OCI-M1 (cell line): ENCODE measurements at places on chromosomes 1 and 21.
A peak's percentile ranks its signal among the peaks of the same experiment; 100 is the strongest.

GRCh38 chr1:61520401-61520800 is 204.5 kb downstream of the TM2D1 start:
- DNase-seq = no peak

- DNase-seq = no peak
Observed at GRCh38 chr21:43892984-43893535, 28.0 kb downstream of the AGPAT3 start.

GRCh38 chr1:16385659-16386453 is 18.8 kb downstream of the SZRD1 start:
- no peak for DNase-seq

DNA sequence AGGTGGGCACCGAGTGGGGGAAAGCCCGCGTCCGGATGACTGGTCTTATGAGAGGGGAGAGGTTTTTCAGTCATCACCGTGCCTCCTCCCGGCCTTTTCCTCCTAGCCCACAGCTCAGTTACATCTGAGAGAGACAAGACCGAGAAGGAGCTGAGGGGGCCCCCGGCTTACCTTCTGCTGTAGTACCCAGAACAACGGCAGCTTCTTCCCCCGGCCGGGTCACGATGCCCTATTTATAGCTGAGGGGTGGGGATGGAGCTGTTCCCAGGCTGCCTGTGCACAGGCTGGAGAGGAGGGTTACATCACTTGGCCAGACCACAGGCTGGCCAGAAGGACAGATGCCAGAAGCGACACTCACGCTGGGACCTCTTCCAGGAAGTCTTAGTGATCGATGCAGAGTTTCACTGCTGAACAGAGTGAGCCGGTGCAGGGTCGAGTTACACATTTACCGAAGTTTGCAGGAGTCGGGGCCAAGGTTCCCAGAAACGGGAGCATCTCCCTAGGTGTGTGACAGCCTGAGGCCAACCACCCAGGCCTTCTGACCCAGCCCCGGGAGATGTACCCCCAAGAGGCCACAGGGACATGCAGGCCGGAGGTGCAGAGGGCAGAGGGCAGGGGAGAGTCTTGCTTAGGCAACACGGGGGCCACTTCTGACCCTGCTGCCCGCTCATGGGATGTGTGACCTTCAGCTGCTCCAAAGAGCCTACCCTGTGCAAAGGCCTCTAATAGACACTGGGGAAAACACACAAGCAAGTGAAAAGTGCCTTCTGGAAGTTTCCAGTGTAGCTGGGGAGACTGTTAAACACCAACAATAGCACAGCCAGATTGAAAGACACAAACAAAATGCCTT is at the start of gene AGT:
AGT (minus strand) TSS at position 208 of the 850 bp plus-strand sequence. CDS start 3,299 bp downstream, outside the sequence.
- DNase-seq = peak; percentile 37

DNA sequence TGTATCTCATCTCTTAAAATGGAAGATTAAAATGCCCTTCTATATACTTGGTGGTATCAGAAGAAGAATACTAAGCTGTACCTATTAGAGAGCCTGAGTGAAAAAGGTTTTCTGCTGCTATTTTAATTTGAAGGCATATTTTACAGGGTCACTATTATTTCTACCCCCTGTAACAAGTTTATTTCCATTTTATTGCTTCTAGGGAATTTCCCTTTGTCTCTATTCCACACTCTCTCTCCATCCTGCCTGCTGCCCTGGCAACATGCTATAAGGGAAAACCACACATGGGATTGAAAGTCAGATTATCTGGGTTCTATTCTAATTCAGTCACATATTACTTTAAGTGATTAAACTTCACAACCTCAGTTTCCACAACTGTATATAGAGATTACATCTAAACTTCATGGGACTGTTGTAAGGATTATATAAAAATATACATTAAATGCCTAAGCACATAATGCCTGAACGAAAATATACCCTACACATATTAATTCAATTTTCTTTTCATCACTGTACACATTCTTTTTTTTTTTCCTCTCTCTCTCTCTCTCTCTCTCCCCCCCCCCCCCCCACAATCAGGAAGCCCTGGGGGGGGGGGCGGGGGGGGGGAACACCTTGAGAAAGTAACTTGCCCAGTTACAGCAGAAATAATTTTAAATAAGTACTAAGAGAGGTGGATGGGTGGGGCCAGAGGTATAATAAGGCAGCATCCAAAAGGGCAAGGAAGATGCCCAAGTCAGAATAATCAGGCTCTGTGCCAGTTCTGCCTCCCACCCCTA is 51.5 kb downstream of the LUZP1 start:
- DNase-seq = no peak

DNA sequence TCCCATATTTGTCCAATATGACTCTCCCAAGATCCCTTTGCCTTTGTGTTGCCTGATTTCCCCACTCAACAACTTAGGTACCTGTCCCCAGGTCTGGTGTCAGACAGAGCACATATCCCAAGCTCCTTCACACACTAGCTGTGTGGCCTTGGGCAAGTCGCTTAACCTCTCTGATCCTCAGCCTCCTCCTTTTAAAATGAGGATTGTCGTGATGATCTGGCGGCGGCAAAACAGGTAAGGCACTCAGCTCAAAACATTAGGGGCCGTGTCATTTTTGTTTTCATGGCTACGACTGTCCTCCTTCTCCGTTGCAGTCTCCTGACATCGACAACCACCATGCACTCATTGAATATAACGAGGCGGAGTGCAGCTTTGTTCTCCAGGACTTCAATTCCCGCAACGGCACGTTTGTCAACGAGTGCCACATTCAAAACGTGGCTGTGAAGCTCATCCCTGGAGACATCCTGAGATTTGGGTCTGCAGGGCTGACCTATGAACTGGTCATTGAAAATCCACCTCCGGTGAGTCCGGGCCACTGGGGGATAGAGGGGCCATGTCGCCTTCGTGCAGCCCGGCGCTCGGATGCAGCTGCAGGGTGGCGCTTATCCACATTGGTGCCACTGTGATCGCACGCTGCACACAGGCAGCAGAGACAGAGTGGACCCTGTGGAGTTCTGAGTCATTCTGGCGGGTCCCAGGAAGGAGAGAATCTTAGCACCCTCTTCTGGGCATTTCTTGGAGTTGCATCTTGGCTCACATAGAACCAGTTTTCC is 25.2 kb downstream of the FHAD1 start:
- peak; percentile 87 for DNase-seq

GRCh38 chr1:209611771-209612570 is 28.5 kb downstream of the CAMK1G start:
- no peak for DNase-seq

- DNase-seq = no peak
Observed at GRCh38 chr1:201393076-201393475, 6.0 kb downstream of the LAD1 start.

GRCh38 chr1:50278961-50279360 is 144.3 kb downstream of the DMRTA2 start:
- no peak for DNase-seq

DNA sequence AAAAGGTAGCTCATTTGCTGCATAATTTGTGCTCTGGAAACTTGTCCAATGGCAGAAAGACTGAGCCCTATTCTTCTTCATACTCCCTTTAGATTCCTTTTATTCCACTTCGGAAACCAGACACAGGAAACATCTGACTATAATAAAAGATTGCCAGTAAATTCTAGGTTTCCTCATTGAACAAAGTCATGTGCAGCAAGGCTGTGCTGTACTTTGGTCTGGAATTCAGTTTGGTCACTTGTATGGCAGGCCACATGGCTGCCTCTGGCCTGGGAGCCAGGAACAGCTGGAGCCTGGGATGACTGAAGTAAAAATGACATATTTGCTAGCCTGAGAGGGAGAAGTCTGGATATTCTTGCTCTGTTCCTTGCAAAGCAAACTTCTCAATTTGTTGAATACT is 79.6 kb downstream of the ST3GAL3 start:
- no peak for DNase-seq

GRCh38 chr1:178867670-178868069 is 3.2 kb downstream of the ANGPTL1 start:
- peak; percentile 87 for DNase-seq

- DNase-seq = peak; percentile 78
Observed at GRCh38 chr1:15948595-15949452, 27.1 kb downstream of the ZBTB17 start.

- no peak for DNase-seq
Observed at GRCh38 chr1:50098591-50099021, 10.1 kb upstream of the ELAVL4 start.

DNA sequence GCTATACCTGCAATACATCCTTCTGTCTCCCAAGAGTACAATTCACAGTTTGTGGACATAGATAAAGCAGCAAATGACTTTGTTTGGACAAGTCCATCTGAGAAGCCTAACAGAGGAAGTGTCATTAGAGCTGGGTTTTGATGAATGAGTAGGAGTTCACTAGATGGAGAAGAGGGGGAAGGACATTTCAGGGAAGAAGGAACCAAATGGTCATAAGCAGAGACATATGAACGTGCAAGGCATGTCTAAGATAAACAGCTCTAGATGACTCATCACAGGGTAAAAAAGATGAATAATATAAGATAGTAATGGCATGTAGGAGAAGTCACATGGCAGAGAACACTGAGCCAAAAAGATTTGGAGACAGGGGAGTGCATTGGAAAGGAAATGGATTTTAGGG is 54.5 kb downstream of the HMGB4 start:
- peak; percentile 35 for DNase-seq

- DNase-seq = no peak
Observed at GRCh38 chr1:156624814-156625435, 5.7 kb downstream of the HAPLN2 start.

DNA sequence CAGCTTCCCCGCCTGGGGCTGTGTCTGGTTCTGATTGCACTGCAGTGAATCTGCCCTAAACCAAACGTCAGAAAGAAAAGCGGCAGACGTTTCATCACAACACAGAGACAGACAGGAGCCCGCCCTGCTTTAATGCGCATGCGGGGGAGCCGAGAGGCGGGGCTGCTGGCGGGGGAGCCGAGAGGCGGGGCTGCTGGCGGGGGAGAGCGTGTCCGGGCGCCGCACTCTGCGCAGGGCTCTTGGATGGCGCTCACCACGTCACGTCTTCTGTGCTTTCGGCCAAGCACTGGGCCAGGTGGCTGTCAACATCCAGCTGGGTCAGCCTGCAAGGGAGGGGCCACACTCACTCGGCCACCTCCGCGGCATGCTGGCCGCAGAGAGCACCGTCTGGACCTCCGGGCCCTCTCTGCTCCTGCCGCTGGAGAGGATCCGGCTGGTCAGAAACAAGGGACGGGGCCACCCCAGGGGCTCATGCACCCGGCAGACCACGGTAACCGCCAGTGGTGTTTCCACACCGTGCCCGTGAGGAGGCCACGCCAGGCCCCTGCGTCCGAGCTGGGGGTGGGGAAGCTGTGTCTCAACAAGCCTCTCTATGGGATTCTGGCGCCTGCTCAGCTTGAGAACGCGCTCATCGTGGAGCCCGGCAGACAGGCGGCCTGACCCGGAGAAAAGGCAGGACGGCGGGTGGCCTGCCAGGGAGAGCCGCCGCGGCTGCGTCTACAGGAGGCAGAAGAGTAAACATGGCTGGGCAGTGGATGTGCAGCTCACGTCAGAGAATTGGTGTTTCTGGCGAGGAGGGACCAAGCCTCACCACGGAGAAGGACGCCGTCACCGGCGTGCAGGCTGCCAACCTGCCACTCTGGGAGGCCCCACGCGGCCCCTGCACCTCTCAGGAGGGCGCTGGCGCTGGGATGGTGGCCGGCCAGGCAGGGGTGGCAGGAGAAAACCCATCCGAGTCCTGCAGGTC is 4.8 kb downstream of the FAAP20 start:
- no peak for DNase-seq

DNA sequence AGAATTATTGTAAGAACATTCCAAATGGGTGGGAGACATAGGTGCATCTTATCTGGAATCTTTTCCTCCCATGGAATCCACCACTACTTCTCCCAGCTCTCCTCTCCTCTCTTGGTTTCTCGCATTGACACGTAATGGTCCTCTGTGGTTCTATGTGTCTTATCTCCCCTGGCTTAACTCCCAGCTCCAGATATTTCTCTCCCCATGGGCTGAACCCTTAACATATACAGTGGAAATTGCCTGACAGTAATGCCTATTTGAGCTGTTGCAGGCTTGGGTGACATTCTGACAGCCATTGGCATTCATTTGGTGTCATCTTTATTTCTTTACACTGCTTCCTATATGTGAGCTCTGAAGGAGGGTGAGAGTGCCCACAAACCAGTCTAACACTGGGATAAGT is 118.3 kb downstream of the SPATA46 start:
- no peak for DNase-seq

- no peak for DNase-seq
Observed at GRCh38 chr1:162670928-162671663, 38.8 kb downstream of the DDR2 start.

DNA sequence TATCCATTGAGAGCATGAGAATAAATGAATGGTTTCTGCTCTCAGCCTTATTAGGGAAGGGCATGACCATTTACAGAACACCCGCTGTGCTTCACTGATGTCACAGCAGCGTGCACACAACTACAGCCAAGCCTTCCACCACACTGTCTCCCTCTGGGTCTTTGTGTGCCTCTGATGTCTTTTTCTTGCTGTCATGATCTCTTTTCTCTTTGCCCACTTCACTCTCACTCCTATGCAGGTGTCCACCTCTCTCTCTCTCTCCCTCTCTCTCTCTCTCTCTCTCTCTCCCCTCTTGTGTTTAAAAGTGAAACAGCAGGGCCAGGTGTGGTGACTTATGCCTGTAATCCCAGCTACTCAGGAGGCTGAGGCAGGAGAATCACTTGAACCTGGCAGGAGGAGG is 232.5 kb upstream of the JUN start:
- no peak for DNase-seq

DNA sequence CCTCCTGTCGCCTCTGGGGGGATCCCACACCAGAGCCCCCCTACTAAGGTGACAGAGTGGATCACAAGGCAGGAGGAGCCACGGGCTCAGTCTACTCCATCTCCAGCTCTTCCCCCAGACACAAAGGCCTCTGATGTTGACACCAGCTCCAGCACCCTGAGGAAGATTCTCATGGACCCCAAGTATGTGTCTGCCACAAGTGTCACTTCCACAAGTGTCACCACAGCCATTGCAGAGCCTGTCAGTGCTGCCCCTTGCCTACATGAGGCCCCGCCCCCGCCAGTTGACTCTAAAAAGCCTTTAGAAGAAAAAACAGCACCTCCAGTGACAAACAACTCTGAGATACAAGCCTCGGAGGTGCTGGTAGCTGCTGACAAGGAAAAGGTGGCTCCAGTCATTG is 42.2 kb downstream of the ZBTB17 start:
- no peak for DNase-seq

GRCh38 chr1:192238421-192238820 is 78.4 kb upstream of the RGS21 start:
- DNase-seq = no peak

DNA sequence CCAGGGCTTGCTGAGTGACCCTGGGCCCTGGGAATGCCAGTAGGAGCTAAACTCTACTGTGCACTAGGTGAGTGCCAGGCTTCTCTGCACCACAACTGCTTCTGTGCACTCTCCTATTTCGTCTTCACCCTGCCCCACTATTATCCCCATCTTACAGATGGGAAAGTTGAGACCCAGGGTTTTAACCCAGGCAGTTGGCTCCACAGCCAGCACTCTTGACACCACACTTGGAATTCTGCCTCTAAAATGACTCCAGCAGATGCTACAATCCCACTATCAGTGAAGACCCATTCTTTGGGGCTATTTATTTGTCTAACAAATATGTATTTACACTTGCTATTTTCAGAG is 56.1 kb downstream of the FOXO6 start:
- DNase-seq = no peak

GRCh38 chr1:20115916-20116315 is 3.4 kb downstream of the PLA2G2D start:
- no peak for DNase-seq

- DNase-seq = no peak
Observed at GRCh38 chr1:230189824-230190223, 122.8 kb downstream of the GALNT2 start.

GRCh38 chr21:34609933-34610549 is 4.9 kb downstream of the RCAN1 start:
- DNase-seq = no peak

GRCh38 chr1:110690709-110691365 is 16.1 kb upstream of the KCNA3 start:
- DNase-seq = no peak
